ENCODE measurements at places on chromosomes 16 and 17.

DNA sequence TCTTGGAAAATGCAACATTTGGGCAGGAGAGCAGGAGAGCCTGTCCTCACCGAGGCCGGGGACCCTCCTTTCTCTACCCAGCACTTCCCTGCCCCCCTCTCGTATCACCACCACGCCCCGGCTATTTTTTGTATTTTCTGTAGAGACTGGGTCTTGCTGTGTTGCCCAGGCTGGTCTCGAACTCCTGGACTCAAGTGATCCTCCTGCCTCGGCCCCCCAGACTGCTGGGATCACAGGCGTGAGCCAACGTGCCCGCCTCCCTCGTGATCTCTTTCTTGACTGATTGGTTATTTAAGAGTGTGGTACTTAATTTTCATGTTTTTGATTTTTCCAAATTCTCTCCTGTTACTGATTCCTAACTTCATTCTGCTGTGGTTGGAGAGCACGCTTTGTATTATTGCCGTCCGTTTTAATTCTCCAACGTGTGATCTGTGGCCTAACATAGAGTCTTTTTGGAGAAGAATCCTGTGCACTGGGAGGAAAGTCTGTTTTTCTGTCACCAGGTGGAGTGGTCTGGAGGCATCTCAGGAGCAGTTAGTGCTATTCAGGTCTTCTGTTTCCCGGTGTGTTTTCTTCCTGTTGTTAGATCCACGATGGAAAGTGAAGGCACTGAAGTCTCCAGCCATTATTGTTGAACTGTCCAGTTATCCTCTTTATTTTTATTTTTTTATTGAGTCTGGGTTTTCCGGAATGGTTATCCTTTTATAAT lies 40.4 kb downstream of the ZNF778 start:
- DNase-seq, result no peak

- DNase-seq, result no peak
Observed at GRCh38 chr16:78505544-78506366, 406.3 kb downstream of the WWOX start.

GRCh38 chr16:54268766-54269165 lies 17.8 kb downstream of the IRX3 start:
- DNase-seq, result no peak

- no peak for DNase-seq
Observed at GRCh38 chr16:47976636-47977210, 179.1 kb downstream of the ABCC12 start.

GRCh38 chr17:9859781-9860180 lies 34.1 kb downstream of the GLP2R start:
- no peak for DNase-seq

GRCh38 chr16:67186550-67186950 lies 2.8 kb upstream of the MATCAP1 start:
- no peak for DNase-seq

- DNase-seq, result no peak
Observed at GRCh38 chr17:43477832-43478634, 5.7 kb upstream of the DHX8 start.

DNA sequence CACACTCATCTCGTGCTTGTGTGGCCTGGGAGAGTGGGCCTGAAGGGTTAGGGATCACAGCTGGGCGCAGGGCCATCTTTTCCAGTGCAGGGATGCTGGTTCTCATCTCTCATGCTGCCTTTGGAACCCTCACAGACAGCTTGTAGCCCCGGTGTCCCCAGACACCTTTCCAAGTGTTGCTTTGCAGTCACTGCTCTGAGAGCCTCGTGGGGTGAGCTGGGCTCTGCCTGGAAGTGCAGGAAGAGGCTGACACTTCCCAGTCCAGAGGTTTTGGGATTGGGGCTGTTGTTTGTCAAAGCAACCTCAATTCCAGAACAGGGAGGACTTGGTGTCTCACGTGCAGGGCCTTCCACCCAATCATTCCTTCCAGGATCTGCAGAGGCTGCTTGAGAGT lies 28.2 kb downstream of the TBX4 start:
- DNase-seq, result no peak

- no peak for DNase-seq
Observed at GRCh38 chr16:2897110-2897509, 14.1 kb downstream of the FLYWCH2 start.

DNA sequence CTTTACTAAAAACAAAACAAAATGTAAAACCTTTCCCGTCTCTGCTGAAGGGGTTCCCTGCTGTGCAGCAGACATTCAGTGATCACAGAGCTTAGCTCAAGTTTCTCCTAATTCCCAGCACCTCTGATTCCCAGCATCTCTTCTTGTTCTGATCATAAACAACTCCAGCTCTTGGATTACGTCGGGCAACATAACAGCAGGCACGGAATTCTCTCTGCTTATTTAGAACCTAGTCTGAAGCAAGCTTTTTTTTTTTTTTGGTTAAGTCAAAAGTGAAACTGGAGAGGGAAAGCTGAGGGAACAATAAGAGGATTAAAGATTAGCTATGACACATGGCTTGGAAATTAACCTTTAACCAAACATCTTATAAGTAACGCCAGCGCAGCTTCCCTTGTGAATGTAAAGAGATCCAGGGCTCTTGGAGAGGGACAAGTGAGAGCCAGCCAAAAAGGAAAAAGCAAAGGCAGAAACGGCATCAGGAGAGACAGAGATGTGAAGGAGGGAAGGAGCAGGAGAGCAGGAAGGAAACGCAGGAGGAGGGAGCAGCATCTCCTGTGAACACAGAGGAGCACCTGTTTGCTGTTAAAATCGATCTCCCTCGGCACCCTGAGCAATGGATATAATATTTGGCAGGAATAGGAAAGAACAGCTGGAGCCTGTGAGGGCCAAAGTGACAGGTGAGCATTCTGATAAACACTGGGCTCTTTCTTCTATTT lies at the start of gene BCO1:
Gene BCO1 (plus strand): TSS at position 394 of the 716 bp plus-strand sequence. CDS start 220 bp downstream, at position 614.
- DNase-seq, result peak; percentile 57

GRCh38 chr17:17766077-17766743 lies 70.6 kb downstream of the SREBF1 start:
- DNase-seq, result no peak

DNA sequence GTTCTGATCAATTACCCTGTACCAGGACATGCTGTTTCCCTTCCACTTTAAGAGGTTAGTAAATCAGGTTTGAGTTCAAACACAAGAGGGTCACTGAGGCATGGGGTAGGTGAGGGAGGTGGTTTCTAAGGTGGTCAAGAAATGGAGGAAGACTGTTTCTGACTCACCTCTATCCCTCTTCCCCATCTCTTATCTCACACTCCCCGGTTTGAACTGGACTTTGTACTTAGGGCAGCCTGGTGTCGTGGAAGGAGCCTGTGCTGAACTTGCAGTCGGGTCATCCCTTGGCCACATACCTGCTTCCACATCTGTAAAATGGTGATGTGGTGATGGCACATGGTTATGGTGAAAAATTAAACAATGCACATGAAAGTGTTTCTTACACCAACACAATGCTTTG lies 17.2 kb upstream of the TMEM98 start:
- no peak for DNase-seq

Data from cardiac muscle cell (in vitro differentiated cells and primary cell).